Stimulated activated CD4-positive, alpha-beta T cell treated with anti-CD3 and anti-CD28 coated beads, Interleukin-2, amount 100 ng/mL, for 4 hours (primary cell): ENCODE measurements at places on chromosomes 5 and 9.

DNA sequence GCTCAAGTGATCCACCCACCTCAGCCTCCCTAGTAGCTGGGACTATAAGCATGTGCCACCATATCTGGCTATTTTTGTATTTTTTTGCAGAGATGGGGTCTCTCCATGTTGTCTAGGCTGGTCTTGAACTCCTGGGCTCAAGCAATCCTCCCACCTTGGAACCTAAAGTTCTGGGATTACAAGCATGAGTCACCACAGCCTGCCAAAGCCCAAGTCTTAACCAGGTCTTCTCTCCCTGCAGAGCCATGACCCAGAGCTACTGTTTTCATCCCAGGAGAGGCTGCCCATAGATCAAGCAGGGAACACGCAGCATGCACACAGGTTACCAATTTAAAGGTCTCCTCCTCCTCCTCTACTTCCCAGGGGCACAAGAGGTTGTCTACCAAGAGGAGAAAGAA lies 29.7 kb downstream of the PCDHGC5 start:
- no peak for DNase-seq

- no peak for DNase-seq
These were observed 68.6 kb downstream of the VCAN start for GRCh38 chr5:83540105-83540504.

- DNase-seq: no peak
These were observed 917 bp downstream of the NHP2 start for GRCh38 chr5:178152491-178153444.

GRCh38 chr9:74277532-74277931 lies 219.6 kb upstream of the RORB start:
- DNase-seq: no peak

- DNase-seq: no peak
These were observed 5.7 kb downstream of the TGFBI start for GRCh38 chr5:136034492-136034891.

GRCh38 chr5:82331557-82331956 lies 53.4 kb upstream of the RPS23 start:
- DNase-seq: no peak

GRCh38 chr9:108704156-108704852 lies 151.5 kb downstream of the ACTL7B start:
- DNase-seq: no peak

- DNase-seq: no peak
These were observed 7.9 kb upstream of the CARD19 start for GRCh38 chr9:93087971-93088655.

DNA sequence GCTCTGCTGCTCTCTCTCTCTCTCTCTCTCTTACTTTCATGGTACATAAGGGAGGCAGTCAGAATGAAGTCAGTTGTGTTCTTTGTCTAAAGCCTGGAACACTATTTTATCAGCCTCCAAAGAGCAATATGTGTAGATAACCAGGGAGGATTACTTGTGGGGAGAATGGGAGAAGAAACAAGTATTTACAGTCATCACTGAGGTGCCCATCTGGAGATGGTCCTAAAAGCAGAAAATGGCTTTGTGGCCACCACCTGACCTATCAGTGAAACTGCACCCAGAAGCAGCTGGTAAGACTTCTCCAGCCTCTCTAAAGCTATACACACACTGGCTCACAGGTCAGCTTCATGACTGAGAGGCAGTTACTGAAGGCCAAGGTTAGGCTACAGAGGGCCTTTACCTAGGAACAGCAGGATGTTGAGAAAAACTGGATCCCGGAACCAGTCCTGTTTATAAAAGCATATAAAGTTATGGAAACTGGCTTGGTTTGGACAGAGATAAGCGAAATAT lies 75.1 kb downstream of the MRPS27 start:
- DNase-seq: no peak

- DNase-seq: no peak
These were observed 46.0 kb upstream of the SPIN1 start for GRCh38 chr9:88342246-88342645.

DNA sequence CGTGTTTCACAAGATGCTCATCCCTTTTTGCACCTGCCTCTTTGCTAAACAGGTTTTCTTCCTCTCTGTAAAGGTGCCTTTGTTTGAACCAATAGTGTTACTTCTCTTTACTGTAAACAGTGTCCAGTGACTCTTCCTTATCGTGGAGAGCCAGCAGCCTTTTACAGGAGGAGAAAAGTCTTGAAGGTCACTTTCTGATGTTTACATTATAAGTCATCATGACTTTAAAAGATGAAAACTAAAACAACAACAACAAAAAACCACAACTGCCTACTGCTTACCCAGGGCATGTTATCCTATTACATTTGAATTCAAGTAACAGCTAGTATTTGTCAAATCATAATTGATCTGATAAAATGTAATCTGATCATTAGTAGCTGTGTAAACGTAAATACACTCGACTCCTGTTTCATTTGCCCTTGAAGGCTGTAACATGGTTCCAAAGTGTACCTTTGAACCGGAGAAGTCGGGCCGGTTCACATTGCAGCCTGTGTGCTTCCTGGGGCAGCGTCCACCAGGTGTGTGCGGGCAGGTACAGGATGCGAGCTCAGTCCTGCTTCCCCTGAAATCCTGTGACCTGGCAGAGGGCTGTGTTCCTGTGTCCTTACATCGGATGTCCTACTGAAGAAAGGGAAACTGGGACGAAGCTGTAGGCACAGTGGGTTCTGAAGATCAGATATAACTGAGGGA lies 118.1 kb downstream of the C9orf152 start:
- no peak for DNase-seq

- DNase-seq: no peak
These were observed 127.5 kb downstream of the SUSD1 start for GRCh38 chr9:112047538-112048066.

DNA sequence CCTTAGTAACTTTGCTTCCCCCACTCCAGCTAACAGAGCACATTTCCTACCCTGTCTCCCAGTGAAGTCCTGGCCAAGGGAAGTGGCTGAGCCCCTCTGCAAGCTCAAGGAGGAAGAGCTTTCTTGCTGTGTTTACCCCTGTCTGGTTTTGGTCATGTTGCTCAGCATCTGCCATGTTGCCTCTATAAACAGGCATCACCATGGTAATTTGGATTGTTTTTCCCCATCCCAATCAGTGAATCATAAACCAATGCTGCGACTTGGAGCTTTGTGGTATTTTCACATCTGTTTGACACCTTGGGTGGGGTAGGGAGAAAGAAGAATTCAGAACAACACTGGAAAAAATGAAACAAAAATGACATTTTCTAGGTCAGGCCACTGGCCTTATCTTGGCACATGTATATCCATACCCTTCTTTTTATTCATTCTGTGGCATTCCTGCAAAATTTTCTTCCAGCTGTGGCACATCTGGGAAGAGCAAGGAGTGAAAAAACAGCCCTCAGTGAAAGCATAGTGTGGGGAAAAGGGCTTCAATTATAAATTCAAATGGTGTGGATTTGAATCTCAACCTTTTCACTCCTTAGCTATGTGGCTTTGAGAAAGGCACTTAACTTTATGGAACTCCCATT lies 42.5 kb downstream of the SLIT3 start:
- DNase-seq: no peak

DNA sequence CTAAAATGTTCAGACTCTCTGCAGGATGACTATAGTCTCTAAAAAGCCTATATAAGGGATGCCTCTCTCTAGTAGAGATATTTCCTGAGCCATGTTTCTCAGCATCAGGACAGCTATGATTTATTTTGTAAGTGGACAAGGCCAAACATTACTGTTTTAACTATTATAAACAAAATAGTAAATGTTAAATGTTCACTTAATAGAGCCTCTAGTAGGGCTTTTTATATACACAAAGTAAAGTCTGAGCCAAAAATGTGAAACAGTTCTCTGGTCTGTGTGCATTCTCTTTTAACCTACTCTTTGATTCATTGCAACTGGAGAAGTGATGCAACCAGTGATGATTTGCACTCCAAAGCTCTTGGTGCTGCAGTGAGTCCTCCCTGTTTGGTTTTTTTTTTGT lies 220.5 kb downstream of the GDNF start:
- DNase-seq: no peak

DNA sequence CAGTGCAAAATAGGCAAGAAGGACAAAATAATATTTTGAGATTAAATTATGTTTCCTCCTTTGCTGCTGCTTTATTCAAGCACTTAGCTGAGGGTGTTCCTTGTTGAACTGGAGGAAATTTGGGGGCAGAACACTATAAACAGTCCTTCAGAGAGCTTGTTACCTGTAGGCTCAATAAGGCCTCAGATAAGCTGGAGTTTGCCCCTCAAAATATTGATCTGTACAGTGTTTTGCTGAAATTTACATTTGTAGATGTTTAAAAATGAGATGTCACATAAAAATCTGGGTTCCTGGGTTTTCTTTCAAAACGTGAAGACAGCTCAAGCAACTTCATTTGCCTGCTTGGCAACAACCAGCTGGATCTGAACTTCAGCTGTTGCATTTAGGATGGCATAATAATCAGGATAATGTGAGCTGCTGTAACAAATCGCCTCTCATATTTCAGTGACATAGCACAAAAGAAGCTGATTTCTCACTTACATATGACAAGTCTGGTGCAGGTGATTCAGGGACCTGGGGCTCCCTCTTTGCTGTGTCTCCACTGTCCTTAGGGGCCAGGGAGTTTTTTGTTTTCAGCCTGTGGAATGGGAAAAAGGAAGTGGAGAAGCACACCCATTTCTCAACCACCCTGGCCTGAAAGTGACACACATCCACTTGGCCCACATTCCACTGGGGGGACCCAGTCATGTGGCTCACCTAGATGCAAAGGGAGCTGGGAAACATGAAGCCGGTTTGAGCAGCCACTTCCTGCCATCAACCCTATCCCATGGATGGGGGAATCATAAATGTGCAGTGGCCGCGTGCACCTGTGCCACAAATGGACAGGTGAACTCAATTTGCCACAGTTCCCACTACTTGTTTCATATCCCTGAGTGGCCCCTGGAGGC lies 2.4 kb upstream of the PSAT1 start:
- no peak for DNase-seq

GRCh38 chr5:142411656-142412425 lies 87.0 kb upstream of the SPRY4 start:
- DNase-seq: no peak

- no peak for DNase-seq
These were observed 27.4 kb downstream of the SRD5A1 start for GRCh38 chr5:6660688-6661087.

DNA sequence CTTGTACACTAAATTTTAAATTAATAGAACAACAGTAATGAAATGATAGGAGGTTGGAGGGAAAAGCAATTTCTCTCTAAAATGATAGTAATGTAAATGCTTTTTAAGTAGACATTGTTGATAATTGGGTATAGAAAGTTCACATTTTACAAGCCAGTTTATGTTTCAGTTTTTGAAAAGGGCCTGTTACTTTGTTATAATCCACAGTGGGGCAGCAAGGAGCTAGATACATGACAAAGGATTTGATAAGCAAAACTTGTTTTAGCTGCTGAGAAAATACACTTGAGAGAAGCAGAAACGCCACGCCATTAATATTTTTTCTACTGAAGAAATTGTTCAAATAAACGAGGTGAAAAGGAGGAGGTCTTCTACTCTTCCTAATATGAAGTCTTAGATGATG lies 30.2 kb downstream of the SREK1 start:
- no peak for DNase-seq

DNA sequence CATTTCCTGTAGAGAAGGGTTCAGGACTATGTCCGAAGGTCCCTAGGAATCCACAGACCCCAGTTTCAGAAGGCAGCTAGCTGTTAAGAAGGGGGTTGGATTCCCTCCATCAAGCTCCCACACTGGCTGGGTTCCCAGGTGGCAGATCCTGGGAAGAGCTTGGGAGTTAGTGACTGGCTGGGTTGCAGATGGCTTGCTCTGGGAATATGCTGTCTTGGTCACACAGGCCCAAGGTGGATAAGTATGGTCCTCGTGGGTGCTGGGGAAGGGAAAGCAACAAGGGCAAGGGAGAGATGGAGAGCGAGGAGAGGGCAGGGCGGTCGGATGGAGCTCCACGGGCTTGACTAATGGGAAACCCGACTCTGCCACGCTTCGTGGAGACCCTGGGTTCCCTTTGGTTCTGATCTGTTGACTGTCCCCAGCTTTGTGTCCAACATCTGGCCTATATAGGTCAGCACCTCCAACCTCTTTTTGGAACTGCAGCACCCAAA lies 17.4 kb downstream of the SH3PXD2B start:
- no peak for DNase-seq

DNA sequence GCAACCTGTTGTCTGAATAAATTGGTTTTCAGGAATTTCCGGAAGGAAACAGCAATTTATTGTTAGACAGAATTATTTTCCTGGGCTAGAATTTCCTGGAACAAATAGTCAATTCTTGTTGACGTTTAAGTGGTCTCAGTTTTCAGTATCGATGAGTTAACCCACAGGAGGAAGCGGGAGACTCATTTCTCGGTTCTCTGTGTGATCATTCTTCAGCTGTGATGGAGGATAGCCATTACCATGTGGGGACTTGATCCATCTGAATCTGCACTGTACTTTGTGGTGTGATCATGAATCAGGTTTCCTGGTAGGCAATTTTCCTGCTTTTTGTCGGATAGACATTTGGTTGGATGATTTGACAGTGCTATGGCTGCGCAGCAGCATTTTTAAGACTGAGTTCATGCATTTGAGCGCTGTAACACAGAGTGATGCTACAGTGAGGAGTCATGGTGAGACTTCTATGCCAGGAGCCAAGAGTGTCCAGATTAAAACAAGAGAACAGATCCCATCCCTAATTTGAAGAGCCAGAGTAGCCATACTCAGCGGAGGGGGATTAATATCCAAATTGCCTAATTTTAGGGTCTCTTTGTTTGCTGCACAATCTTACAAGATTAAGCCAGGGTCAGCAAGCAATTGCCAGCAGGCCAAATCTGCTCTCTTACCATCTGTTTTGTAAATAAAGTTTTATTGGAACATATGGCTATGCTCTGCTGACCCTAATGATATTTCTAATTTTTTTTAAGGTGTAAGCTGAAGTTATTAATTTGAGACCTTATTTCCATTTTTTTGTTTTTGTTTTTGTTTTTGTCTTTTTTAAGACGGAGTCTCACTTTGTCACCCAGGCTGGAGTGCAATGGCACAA lies 355.9 kb downstream of the RAB3C start:
- DNase-seq: no peak

GRCh38 chr5:87002485-87002884 lies 265.2 kb upstream of the RASA1 start:
- DNase-seq: no peak

- no peak for DNase-seq
These were observed 1.4 kb upstream of the CEL start for GRCh38 chr9:133060417-133060841.

DNA sequence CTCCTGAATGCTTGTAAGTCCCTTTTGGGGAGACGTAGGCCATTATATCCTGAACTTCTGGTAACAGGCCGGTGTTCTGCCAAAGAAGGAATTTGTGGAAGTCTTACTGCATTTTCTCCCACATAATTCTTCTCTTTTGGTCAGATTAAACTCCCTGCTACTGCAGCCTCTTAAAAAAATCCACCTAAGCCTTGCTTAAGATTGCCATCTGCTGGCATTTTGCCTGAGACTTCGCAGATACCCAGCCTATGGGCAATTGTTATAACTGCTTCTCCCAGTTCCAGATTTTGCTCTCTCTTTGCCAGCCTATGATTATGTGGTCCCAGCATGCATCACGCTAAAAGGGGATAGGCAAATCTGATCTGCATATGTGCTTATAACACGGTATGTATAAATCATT lies 391.6 kb upstream of the CHD1 start:
- DNase-seq: no peak

- no peak for DNase-seq
These were observed 571 bp downstream of the CNTFR start for GRCh38 chr9:34588671-34589635.

GRCh38 chr5:74141053-74141452 lies 499.5 kb downstream of the ENC1 start:
- no peak for DNase-seq
